M059J (cell line): ENCODE measurements at places on chromosomes 2 and 18. TPM values are rescaled to one million over a fixed set of nuclear protein-coding genes. Genes with fewer than 3 reads are reported as not detected.

DNA sequence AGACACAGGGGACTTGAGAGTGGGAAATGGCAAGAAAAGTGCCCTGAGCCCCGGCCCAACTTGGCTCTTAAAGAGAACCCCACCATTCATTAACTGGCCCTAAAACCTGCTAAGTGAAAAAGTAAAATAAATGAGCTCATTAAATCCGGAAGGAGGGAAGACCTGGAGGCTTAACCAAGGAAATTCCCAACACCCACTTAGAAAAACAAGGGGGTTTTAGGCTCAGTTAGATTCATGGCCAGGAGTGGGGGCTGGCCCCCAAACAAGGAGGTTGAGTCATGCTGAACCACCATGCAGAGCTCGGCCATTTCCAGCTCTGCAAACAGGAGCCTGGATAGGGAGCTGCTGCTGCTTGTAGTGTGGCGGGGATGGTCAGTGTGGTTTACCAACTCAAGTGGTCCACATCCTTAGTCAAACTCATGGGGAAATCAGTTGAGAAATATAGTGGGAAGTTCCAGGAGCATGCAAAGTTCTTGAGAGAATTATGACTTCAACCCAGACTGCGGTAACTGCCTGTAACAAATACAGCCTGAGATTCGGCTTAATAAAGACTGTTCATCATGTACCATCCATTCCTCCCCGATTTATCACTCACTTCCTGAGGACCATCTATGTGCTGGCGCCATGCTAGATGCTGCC is 39.7 kb upstream of the MRPL19 start:
- DNase-seq: peak; percentile 93

Gene CCDC178
- total RNA-seq: not detected in 2 replicates

Gene TM4SF20
- total RNA-seq: not detected in 2 replicates

- no peak for DNase-seq
These were observed 490.2 kb upstream of the KLHL29 start for GRCh38 chr2:22894761-22895160.

DNA sequence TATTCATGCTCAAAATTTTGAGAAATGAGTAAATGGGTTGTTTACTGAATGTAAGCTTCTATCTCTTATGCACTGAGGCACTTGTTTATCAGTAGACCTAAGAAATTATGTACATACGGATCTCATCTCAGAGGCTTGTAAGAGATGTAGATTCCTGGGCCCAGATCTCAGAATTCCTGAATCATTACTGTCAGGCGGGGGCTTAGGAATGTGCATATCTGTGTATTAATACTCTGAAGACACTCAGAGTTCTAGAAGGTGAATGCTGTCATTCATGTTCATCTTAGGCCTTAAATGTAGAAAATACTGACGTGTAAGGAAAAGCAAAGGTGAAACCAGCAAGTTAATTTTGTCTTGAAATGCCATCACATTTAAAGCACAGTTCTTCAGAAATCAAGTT is 169.6 kb downstream of the FMNL2 start:
- peak; percentile 61 for DNase-seq

- DNase-seq: no peak
These were observed 2.9 kb upstream of the EN1 start for GRCh38 chr2:118850168-118850900.

DNA sequence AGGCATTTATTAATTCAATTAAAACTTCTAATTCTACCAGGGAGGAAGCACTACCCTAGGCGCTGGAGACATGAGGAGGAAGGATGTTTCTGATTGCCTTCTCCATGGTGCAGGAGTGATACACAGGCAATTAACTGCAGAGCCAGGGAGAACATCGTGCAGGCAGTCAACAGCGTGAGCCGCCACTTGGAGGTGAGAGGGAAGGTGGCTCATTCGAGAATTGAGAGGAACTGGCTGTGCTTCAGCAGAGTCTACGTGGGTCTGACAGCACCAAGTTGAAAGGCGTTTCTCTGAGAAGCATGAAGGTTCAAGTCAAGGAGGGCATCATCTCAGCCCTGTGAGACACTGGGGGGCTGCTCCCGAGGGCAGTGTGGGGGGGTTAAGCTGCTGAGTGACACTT is 388.7 kb upstream of the MYT1L start:
- no peak for DNase-seq

Gene PCBP1
- total RNA-seq: 24.5 and 37.7 TPM in 2 replicates

Gene GPR155
- 1.6 and 2.5 TPM in 2 replicates for total RNA-seq

Gene NOTO
- not detected in 2 replicates for total RNA-seq
